Activated T-helper 17 cell treated with anti-CD3 and anti-CD28 coated beads, Interleukin-2, amount 50 U/mL, for 72 hours (primary cell): ENCODE measurements at places on chromosomes 4 and X. TPM values are rescaled to one million over a fixed set of nuclear protein-coding genes. Genes with fewer than 3 reads are reported as not detected.

Gene FGFBP2
- total RNA-seq = 0.22 TPM

Gene REELD1
- total RNA-seq = not detected

Gene RAB33A
- total RNA-seq = 34.6 TPM

Gene SLC6A14
- total RNA-seq = not detected

Gene SCD5
- total RNA-seq = 0.91 TPM

Gene CUL4B
- total RNA-seq = 36.2 TPM

Gene ZNF732
- not detected for total RNA-seq

Gene CT55
- total RNA-seq = not detected

Gene RNF150
- 0.11 TPM for total RNA-seq

- no peak for ATAC-seq
Measured at GRCh38 chr4:79207281-79207680, 118.6 kb downstream of the NAA11 start.

GRCh38 chr4:103095080-103095479 lies 4.6 kb downstream of the BDH2 start:
- no peak for ATAC-seq

DNA sequence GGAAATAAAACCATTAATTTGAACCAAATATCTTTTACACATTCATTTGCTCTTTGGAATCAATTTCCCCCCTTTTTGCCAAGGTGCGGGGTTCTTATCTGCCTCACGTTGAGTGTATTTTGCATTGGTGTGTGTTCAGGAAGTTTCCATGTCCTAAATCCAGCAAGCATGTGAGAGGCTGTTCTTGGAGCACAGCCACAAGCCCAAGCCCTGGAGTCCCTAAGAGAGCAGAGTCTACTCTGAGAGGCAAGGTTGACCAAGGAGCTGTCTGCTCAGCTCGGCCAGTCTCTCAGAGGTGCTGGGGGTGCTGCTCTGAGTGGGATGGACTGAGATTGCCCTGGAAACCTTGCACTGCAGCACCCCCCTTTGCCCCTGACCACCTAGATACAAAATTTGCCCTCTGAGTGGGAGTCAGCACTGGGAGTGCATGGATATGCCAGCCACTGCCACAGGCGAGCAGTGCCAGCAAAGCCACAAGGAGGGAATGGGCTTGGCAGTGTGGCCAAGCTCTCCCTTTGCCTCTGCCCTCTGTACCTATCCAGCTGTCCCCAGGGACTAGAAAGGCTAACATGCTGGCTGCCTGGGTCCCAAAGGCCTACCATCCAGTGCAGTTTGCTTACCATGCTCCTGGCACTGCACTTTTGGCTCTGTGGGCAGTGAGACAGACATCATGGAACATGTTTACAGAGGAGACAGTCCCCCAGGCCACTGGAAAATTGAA lies 20.5 kb upstream of the FAM193A start:
- ATAC-seq = no peak

DNA sequence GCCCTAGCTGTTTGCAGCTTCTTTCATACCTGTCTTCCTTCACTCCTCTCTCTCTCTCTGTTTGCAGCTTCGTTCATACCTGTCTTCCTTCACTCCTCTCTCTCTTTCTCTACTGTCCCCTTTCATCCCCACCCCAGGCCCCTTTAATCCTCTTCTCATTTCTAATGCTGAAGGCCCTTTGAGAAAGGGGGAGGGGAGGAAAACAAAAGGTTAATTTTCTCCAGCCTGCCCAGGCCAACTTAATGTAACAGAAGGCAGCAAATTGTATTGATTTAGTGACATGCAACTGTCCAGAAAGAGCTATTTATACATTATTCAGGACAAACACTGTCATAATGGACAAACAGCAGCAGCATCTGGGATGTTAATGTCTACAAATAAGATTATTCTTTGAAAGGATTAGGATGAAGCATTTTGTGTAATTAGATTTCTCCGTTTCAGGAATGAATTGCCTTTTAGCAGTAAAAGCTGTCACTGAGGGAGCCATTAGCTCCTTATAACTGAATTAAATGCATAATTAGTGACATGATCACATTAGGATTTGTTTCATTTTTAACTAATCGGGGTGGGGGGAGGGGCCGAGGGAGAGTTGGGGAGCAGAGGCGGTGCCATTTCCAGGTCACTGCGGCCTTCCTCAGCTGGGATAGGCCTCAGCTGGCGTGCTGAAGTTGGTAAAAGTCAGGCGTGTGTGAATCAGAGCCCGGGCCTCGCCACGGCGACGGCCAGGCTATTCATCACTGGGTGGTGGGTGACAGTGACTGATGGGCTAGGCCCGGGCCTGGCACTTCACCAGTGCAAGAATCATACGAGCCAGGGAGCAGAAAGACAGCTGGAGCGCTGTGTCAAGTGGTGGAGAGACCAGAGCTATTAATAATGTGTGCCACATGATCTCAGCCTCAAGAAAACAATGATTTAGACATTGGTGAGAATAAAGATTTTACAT lies 174.5 kb downstream of the NKX6-1 start:
- ATAC-seq = no peak

DNA sequence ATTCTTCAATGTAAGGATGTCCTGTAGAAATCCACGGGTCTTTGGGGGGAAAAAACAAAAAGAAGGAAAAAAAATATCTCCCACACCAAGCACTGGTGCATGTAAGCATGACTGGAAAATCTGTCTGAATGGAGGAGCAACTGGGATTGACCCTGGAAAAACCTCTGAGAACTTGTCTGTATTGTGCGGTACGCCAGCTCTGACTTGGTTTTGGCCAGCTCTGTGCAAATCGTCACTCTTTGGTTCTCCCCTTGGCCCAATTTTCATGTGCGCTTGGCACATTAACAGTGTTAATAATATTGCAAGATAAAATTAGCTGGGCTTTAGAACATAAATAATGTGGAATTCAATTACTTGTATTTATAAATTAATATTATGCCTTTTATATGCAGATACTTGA lies 231.2 kb upstream of the HAND2 start:
- ATAC-seq = no peak

- ATAC-seq = no peak
Measured at GRCh38 chr4:140955641-140956040, 177.6 kb downstream of the RNF150 start.

GRCh38 chr4:128427832-128428366 lies 140.3 kb upstream of the PGRMC2 start:
- ATAC-seq = no peak

DNA sequence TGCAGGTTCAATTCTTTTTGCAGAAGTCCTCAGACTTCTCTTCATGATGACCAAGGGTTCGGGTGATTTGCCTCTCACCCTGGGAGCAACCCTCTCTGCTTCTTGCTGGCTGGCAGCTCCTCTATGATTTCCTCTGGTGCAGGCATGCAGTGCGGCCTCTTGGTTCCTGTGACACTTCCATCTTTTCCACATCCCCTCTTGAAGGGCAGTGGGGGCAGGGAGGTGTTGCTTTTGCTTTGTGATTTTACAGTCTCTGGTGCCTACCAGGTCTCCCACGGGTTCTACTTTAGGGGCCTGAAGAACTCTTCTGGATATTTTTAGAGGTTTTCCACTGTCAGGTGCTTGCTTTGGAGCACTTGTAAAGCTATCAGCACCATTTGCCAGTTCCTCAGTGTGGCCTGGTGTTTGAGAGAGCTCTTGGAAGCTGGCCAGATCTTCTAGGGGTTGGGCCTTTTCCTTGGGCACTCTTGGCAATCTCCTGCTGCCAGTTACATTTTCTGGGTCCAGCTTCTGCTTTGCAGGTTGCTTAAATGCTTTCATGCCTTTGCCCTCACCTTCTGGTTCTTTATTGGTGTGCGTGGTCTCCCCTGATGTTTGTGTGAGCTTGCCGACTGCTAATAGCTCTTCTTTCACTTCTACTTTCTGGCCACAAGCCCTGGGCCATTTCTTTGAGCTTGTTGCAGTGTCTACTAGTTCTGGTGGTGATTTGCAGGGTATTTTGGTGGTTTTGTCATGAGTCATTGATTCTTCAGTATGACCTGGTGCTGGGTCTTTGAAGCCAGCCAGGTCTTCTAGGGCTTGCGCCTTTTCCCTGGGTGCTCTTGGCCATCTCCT lies 11.5 kb upstream of the CHST7 start:
- ATAC-seq = peak; percentile 88

- no peak for ATAC-seq
Measured at GRCh38 chr4:32475710-32476109, 1755.5 kb downstream of the PCDH7 start.

GRCh38 chr4:151169223-151169622 lies 69.8 kb downstream of the RPS3A start:
- no peak for ATAC-seq

DNA sequence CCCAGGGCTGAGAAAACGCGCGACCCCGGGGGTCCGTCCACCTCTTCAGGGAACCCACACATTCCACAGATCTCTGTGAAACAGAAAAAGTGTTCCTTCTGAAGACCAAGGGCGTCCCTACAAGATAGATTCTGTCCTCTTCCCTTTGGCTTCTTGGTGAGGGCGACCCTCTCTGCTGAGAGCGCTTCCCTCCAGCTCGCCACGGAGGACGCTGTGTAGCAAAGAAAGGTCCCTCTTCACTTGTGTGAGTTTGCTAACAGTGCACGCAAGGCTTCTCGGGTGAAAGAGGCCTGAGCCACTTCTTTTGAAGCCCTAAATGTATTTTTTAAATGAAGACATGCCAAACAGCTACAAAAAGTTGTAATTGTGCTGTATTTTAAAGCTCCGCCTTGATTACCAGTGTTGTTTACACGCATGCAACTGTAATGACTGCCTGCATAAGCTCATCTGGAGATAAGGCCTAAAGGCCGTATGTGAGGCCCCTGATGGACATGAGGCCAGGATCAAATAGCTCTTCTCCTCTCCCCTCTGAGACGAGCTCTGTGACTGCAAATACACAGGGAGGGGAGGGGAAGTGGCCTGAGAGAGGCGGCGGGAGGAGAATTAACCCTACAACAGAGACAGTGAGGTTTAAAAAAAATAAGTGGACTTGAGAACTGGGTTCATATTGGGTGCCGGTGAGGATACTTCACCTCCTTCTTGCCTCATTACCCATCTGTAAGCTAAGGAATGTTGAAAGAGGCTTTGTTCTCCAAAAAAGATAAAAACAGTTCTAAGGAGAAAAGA lies 95.5 kb downstream of the SOWAHB start:
- ATAC-seq = no peak

GRCh38 chr4:78131403-78131802 lies 74.3 kb downstream of the FRAS1 start:
- ATAC-seq = no peak

- no peak for ATAC-seq
Measured at GRCh38 chr4:19416146-19416545, 835.6 kb upstream of the SLIT2 start.

- ATAC-seq = no peak
Measured at GRCh38 chr4:141416677-141417363, 196.1 kb downstream of the ZNF330 start.

DNA sequence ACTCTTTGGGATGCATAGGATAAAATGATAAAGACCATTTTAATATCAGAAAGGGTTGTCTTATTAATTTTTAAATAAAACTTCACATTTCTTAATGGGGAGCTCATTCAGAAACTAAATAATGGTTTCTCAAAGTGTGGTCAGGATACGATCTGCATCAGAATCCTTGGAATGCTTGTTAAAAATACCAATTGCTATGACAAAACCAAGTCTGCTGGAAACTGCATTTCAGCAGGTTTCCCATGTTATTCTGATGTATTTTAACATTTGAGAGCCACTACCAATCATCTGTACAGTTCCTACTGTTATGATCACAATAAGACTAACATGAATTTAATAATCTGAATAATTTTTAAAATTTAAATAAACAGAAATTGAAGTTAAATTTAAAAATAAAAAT lies 115.1 kb downstream of the SOWAHB start:
- no peak for ATAC-seq

DNA sequence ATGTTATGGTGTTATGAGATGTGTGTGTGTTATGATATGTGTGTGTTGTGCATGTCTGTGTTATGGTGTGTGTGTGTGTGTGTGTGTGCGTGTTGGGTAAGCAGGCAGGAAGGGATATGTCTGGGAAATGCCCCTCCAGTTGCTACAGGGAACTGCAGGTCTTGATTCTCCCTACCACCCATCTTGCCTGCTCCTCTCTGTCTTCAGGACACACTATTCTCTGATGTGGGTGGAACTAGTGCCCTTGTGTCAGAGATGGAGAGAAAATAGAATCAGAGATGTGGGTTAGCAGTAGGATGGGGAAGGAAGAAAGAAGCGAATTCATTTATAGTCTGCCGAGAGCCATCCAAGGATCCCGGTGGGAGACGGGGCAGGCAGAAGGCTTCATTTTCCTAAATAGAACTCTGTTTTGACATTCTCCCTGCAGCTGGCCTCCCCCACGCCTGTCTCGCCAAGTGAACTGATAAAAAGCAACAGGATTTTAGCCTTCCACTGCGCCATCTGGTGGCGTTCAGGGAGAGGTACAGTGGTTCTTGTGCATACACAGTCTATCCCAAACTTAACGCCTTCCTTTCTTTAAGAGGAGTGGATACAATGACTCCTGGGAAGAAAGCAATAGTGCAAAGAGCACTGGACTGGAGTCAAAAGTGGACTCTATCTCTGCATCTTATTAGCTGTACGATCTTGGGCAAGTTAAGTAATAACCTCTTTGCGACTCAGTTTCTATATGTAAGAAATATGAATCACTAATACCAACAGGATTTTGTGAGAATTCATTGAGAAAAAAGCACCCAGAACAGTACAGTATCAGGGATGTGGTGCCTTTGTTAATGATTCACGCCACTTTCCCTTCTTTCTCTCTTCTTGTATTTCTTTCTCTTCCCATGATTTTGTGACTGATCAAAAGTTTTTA lies 14.1 kb upstream of the MGST2 start:
- ATAC-seq = peak; percentile 84

- ATAC-seq = peak; percentile 71
Measured at GRCh38 chr4:120636120-120636630, 286.4 kb downstream of the PRDM5 start.

- ATAC-seq = peak; percentile 29
Measured at GRCh38 chr4:30717208-30718020, 2.8 kb upstream of the PCDH7 start.

GRCh38 chr4:153546280-153546679 lies 80.1 kb downstream of the TMEM131L start:
- no peak for ATAC-seq

DNA sequence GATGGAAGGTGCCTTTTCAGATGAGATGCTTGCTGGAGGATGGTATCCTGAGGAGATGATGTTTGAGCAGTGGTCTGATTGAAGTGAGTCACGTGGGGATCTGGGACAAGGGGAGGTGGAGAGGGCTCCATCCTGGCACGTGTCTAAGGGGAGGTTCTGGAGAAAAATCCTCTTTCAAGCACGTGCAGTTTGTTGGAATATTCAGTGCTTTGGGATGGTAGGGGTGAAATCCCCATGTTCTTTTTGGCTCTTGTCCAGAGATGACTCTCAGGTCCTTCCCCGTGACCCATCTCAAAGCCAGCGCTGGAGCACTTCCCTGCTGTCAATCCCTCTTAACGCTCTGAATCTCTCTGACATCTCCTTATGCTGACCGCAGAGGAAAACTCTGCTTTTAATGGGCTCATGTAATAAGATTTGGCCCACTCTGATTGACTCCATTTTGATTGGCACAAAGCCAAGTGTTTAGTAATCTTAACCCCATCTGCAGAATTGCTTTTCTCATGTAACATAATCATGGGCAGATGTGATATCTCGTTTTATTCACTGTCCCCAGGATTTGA lies 10.8 kb upstream of the KLKB1 start:
- ATAC-seq = no peak

GRCh38 chr4:176837169-176837895 lies 44.6 kb upstream of the VEGFC start:
- no peak for ATAC-seq
